ENCODE measurements at places on chromosomes 3 and 15.

GRCh38 chr3:32450992-32451659 lies 51.5 kb downstream of the CMTM6 start:
- DNase-seq, result no peak

DNA sequence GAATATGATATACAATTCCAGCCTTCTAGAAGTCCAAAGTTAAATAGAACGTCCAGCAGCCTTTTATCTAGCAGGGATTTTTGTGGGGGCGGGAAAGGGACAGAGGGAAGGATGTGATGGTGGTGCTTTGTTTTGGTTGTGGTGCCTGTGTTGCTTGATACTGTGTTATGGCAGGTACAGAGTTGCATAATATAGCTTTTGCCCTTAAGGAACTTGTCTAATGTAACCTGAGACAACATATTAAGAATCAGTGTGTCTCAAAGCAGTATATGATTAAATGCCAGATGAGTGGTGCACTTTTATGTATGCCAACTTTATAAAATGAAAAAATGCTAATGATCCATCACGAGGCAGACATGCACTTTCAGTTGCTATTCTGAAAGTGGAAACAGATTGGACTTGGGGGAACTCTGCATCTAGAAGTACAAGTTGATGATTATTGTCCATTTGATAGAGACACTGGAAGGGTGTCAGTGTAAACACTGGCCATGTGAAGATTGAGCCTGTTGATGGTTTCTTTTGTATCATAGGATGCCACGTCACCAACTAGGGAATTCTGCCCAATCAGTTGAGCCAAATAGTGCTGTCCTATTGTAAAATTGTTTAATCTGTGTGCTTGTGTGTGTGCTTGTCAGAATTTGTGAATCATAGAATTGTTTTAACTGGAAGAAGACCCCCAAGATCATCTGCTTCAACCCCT lies 23.0 kb downstream of the NEO1 start:
- no peak for DNase-seq

- DNase-seq, result no peak
These were observed 78.2 kb downstream of the LINGO1 start for GRCh38 chr15:77554306-77555080.

- no peak for DNase-seq
These were observed 232.1 kb downstream of the IGSF11 start for GRCh38 chr3:118802325-118803095.

DNA sequence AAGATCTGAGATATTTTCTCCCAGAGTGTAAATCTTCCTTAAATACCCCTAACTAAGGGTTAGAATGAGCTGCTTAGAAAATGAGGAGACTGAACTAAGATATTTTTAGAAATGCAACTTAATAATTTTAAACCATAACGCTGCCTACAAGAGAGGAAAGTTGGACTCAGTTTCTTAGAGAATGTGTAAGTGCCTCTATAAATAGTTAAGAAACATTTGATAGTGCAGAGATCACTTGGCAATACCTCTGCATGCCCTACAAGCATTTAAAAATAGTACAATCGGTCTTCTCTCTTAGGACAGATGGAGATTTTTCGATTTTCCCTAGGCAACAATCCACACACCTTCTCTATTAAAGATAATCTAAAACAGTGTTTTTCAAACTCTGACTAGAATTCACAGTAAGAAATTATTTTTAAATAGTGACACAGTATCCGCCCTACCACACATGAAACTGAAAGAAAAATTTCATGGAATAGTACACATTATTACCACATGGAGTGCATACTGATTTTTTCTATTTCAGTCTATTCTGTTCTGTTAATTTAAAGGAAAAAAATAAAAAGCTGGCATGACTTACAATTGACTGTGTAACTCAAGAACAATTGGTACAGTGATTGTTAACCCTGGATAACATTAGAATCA lies 83.2 kb downstream of the GADL1 start:
- no peak for DNase-seq
